ENCODE measurements at places on chromosomes 3 and 15.

DNA sequence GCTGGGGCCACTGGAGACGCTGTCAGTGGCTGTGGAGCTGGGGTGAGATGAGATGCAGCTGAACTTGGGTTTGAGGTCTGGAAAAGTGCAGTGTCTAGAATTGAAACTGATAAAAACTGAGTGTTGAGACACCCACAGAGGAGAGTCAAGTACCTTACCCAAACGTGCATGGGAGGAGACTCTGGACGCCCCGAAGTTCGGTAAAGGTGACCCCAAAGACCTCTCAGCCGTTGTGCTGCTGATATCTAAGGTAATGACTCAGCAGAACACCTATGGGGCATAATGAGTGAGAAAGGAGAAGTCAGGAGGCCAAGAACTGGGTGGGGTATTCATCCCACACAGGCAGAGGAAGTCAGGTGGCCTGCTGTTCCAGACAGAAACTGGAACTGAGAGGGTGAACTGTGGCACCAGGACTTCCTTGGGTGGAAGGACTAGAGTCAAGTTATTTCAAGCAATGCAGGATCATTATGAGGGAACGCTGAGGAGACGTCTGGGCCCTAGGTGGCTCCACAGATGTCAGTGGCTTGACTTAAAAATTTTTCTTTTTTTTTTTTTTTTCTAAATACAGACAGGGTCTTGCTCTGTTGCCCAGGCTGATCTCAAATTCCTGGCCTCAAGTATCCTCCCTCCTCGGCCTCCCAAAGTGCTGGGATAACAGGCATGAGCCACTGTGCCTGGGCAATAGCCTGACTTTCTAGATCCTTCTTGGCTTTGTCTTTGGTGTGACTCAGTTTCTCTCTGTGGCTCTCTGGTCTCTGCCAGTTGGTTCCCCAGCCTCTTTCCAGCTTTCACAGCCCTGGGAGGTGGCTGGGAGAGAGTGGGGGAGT is 67.6 kb upstream of the GCNT3 start:
- no peak overlapping the region for H3K4me3 ChIP-seq
- H3K4me1 ChIP-seq = peaks cover 4% of the 10 kb centered on the region
- DNase-seq = no peak
- no peaks in the 10 kb centered on the region for H3K36me3 ChIP-seq

DNA sequence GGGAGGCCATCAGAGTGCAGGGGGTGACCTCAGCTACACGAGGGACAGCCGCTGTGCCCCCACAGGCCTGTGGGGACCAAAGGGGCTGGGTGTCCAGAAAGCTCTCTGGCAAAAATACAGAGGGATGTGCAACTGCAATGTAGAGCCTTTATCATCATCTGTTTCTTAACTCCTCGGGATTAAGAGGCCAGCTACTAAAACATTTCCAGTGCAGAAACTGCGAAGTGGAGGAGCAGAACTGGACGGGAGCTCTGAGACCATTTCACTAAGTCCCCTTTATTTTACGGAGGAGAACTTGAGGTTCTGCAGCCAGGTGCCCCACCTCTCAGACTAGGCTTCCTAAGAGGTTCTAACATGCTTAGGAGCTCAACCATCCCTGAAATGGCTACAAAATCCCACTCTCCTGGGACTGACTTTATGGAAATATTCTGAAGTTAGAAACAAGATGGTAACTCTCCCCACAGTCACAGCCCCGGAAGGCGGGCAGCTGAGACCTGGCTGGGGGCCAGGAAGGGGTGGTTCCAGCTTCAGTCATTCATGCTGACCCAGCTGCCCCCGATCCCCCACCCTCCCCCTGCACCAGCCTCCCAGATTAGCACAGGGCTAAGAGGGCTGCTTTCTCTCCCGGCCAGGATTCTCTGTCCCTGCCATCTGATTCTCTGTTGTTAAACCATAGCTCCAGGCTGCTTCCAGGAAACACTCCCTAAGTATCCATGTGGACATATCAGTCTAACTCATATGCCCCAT is 40.3 kb downstream of the UMPS start:
- H3K36me3 ChIP-seq = no peaks in the 10 kb centered on the region
- H3K4me1 ChIP-seq = no peaks in the 10 kb centered on the region
- no peak for DNase-seq
- H3K27ac ChIP-seq = no peak overlapping the region
- no peaks in the 10 kb centered on the region for H3K27me3 ChIP-seq
- H3K4me3 ChIP-seq = no peak overlapping the region

DNA sequence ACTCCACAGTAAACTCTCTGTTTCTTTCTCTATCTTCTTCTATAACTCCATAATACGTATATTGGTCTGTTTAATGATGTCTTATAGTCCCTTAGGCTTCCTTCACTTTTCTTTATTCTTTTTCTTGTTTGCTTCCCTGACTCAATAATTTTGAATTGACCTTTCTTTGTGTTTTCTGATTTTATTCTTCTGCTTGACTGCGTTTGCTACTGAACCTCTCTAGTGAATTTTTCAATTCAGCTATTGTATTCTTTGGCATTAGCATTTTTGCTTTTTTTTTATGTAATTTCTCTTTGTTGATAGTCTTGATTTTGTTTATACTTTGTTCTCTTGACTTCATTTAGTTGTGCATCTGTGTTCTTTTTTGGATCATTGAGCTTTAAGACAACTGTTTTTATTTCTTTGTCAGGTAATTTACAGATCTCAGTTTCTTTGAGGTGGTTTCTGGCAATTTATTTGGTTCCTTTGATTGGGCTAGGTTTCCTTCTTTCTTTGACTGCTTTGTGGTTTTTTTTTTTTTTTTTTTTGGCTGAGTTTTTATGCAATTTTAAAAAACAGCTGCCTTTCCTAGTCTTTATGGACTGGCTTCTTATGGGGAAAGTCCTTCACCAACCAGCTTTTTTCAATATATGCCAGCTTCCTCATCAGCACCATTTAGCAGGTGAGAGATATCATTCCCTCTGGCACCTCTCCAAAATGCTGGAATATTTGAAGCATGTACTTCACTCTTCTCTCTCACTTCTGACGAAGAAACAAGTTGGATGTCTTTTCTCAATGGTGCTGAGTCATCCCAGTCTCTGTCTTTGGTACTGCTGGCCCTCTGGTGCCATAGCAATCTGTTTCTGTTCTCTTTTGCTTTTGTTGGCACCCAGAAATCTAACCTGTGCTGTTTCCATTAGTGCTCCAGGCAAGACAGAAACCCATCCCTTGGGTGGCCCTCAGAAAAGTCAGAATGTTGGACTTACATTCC is 17.6 kb downstream of the RSRC1 start:
- H3K36me3 ChIP-seq = peaks cover 85% of the 10 kb centered on the region
- no peak for DNase-seq
- no peak overlapping the region for H3K27ac ChIP-seq
- no peaks in the 10 kb centered on the region for H3K27me3 ChIP-seq
- H3K4me3 ChIP-seq = no peak overlapping the region
- no peaks in the 10 kb centered on the region for H3K4me1 ChIP-seq

DNA sequence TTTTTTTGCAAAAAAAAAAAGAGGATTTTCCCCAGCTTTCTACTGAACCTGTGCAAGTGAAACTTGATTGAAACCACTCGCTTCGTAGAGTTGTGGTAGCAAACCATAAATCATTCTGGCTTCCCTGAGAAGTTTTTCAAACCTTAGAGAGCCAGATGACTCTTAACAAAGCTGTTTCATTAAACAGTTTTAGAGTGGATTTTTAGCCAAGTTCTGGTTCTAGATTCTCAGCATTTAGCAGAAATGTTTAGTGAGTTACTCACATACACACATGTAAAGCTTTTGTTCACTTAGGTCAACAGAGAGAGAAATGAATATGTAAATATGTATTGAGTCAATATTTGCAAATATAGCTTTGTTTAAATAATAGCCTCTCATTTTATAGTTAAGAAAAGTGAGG is 18.1 kb upstream of the CCR9 start:
- no peak overlapping the region for H3K4me3 ChIP-seq
- DNase-seq = no peak
- no peaks in the 10 kb centered on the region for H3K27me3 ChIP-seq
- no peaks in the 10 kb centered on the region for H3K36me3 ChIP-seq
- H3K27ac ChIP-seq = no peak overlapping the region
- no peaks in the 10 kb centered on the region for H3K4me1 ChIP-seq

DNA sequence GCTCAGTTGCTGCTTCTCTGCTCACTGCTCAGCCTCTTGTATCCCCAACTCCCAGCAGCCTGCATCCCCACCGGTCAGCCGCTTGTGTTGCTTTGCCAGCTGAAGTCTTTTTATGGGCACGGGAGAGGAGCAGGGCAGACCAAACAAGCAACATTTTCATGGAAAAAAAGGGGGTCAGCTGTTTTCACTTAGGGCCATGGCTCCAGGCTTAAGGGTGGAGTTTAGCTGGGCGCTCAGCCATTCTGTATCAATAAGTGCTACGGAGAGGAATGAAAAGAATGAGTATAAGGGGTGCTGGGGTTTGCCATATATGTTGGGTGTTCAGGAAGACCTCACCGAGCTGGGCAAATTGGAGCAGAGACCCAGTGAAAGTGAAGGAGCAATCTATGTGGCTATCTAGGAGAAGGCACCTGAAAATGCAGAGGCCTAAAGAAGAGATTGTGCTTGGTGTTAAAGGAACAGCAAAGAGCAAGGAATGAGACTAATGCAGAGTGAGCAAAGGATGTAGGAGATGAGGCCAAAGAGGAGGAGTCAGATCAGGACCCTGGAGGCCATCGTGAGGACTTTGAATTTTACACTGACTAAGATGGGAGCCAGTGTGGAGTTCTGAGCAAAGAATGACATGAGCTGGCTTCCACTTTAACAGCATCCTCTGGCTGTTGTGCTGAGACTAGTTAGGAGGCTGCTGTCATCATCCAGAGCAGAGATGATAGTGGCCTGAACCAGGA is 16.6 kb upstream of the IREB2 start:
- H3K4me3 ChIP-seq = no peak overlapping the region
- DNase-seq = no peak
- no peaks in the 10 kb centered on the region for H3K27me3 ChIP-seq
- no peak overlapping the region for H3K27ac ChIP-seq

GRCh38 chr15:67142092-67142766 is 76.8 kb downstream of the SMAD3 start:
- no peaks in the 10 kb centered on the region for H3K4me1 ChIP-seq
- H3K36me3 ChIP-seq = no peaks in the 10 kb centered on the region
- H3K4me3 ChIP-seq = no peak overlapping the region
- H3K27ac ChIP-seq = no peak overlapping the region
- DNase-seq = no peak

DNA sequence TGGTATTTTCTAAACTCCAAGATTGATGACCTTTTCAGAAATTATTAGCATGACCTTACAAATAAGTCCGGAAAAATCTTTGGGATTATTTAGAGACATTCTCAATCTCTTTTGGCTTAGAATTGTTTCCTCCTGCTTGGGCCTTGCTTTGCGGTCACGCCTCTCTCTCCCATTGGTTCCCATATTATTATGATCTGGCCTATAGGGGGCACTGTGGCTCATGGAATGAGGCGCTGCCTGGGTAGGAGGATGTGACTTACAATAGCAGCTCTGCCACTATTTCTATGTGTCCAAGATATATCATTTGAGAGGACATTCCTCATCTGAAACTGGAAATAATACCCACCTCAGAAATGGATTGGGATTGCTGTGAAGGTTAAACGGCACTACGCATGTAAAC is 464.9 kb downstream of the MFSD1 start:
- H3K36me3 ChIP-seq = no peaks in the 10 kb centered on the region
- no peak overlapping the region for H3K4me3 ChIP-seq
- peak; percentile 83 for DNase-seq
- H3K4me1 ChIP-seq = no peaks in the 10 kb centered on the region
- no peaks in the 10 kb centered on the region for H3K27me3 ChIP-seq
- no peak overlapping the region for H3K27ac ChIP-seq

GRCh38 chr15:80957976-80958375 is 31.6 kb downstream of the MESD start:
- H3K27me3 ChIP-seq = no peaks in the 10 kb centered on the region
- H3K4me3 ChIP-seq = no peak overlapping the region
- no peaks in the 10 kb centered on the region for H3K36me3 ChIP-seq
- no peaks in the 10 kb centered on the region for H3K4me1 ChIP-seq
- H3K27ac ChIP-seq = no peak overlapping the region
- DNase-seq = no peak

DNA sequence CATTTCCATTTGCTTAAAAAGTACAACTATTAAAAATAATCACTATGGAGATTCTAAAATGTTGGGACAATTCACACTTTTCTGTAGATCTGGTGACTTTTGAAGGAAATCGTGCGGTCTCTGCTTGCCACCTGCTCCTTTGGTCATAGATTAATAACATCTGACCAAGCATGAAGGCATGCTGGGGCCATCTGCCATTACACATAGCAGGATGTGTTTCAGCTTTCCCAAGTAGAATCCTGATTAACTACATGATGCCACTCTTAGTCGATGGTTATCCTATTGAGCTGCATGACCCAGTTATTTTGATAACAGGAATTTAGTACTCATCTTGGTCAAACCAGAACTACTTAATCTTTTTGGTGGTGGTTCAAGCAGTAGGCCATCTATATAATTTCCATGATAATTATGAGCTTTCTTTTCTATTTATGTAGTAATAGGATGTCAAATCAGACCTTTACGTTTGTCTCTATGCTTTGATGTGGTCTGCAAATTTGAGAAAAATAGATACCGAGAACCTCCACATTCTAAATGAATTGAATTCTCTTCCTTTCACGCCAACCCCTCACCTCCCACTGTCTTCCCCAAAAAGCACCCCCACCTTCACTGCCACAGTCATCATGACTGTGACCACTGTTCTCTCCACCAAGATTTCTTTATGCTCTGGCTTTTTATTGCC is 158.1 kb downstream of the DIPK2A start:
- DNase-seq = no peak
- H3K27me3 ChIP-seq = no peaks in the 10 kb centered on the region
- no peaks in the 10 kb centered on the region for H3K36me3 ChIP-seq
- H3K4me1 ChIP-seq = no peaks in the 10 kb centered on the region

DNA sequence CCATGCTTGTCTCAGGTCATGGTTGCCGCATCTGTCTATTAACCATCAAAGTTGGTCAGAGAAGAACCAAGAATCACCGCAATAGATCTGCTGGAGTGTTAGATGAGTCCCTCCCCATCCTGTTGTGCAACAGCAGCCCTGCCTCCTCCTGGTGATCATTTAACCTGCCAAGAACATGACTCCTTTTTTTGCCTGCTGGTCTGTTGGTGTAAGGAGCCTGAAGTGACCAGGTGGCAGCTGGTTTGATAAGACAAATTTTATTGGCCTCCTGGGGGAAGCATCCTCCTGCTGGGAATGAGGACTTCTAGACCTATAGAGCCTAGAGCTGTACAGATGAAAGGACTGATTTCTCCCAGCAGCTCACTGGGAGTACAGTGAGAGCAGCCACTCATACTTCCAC is 43.5 kb upstream of the RAF1 start:
- no peak for DNase-seq
- H3K36me3 ChIP-seq = no peaks in the 10 kb centered on the region
- H3K27ac ChIP-seq = no peak overlapping the region
- peaks cover 12% of the 10 kb centered on the region for H3K4me1 ChIP-seq
- no peaks in the 10 kb centered on the region for H3K27me3 ChIP-seq

DNA sequence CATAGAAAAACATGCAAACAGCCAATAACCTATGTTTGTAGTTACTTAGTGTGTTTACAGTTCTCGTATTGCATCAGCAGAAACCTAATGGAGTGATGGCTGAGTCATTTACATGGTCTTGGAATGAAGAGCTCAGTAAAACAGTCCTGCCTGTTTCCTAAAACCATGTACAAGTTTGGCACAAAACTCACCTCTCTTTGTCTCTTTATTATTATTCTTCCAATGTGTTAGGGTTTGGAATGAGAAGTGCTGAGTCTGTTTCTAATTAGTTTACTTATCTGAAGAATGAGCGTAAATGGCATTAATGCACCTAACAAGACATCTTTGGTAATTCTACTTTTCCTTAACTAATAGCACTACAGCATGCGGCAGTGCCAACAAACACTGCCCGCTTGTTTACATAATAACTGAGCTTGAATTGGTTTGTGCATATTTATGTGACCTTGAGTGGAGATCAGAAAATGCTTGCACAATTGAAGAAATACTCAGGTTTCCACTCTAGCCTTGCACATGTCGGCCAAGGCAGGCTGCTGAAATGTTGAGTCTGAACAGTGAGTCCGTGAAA is 385.4 kb upstream of the SEMA6D start:
- H3K36me3 ChIP-seq = no peaks in the 10 kb centered on the region
- no peaks in the 10 kb centered on the region for H3K4me1 ChIP-seq
- H3K27ac ChIP-seq = no peak overlapping the region
